Fibroblast of skin of back (primary cell): ENCODE measurements at places on chromosomes 12 and 14.

- no peak for DNase-seq
These were observed 165.4 kb downstream of the PHETA1 start for GRCh38 chr12:111203446-111203845.

GRCh38 chr12:62757048-62757447, 177.9 kb downstream of the PPM1H start:
- DNase-seq: no peak

GRCh38 chr14:90511252-90511651, 114.4 kb downstream of the CALM1 start:
- no peak for DNase-seq

GRCh38 chr12:121578230-121579189, 2.3 kb downstream of the KDM2B start:
- DNase-seq: no peak

- DNase-seq: peak; percentile 34
These were observed 9.6 kb downstream of the PTPN6 start for GRCh38 chr12:6960593-6961277.

DNA sequence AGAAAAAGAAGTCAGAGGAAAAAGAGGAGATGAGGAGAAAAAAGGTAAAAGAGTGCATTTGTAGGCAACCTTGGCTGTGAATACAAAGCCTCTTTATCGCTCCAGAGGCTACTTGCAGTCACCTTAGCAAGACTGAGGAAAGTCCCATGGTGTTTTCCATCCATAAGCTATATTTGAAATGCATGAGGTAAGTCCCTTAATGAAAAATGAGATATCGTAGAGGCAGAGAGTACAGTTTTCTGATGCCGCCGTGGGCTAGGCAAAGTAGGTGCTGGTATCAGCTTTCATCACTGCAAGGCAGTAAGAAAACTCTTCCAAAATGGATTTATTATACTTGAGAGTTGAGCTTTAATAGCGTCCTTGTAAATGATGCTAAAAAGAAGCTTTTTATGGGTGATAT, 186.8 kb downstream of the ASCL1 start:
- no peak for DNase-seq

GRCh38 chr14:69091695-69092094, 61.2 kb downstream of the DCAF5 start:
- no peak for DNase-seq

DNA sequence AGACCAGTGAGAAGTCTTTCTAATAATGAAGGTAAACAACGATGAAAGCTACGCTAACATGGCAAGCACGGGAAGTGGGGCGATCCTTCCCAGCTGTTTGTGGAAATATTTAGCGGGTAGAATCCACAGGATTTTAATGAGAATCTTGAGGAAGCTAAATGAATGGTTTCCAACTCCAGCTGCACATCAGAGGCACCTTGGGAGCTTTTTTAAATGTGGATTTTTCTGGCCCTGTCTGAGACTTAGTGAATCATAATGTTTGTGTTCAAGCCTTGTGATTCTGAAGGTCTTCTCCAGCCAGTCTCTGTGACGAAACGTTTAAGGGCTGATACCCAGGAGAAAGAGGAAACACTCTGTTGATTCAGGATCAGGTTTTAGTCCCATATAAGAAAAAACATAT, 169.8 kb downstream of the CAPZA3 start:
- DNase-seq: no peak

DNA sequence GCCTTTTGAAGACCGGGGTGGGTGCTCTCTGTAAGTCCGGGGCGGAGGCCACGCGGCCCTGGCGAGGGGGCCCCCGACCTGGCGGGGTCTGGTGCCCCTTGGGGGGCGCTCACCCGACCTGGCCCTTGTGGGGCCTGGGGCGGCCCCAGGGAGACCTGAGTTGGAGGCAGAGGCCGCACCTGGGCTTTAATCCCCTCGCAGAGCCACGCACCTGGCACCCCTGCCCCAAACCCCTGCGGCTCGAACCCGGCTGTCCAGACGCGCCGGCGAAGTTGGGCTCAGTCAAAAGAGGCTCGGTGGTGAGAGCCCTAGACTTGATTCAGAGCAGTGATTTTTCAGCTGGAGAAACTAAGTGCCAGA, 267 bp downstream of the CFAP251 start:
- DNase-seq: no peak

GRCh38 chr12:80188576-80188975, 89.2 kb downstream of the OTOGL start:
- no peak for DNase-seq

DNA sequence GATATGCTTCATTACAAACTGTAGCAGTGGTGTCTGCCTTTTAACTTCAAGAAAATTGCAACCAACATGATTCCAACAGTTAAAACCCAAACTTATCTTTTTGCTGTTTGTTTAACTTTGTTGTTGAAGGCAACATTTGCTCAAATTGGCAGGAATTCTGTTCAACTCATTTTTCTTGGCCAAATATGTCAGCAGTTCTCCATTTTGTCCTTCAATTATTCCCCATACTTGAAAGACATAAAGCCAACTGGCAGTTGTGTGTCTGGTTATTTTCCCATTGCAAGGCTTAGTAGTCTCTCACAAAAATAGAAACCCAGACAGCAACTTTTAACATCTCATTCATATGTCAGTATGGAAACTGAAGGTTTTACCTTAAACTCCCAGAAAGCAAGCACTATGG, 146.3 kb downstream of the LRIG3 start:
- DNase-seq: no peak

GRCh38 chr12:130965668-130966067, 12.0 kb downstream of the ADGRD1 start:
- DNase-seq: peak; percentile 40

- DNase-seq: peak; percentile 56
These were observed 32.8 kb downstream of the SH2B3 start for GRCh38 chr12:111438481-111438880.

- peak; percentile 70 for DNase-seq
These were observed 3.7 kb downstream of the NUAK1 start for GRCh38 chr12:106135075-106135474.

GRCh38 chr12:120224304-120225199, 23.6 kb upstream of the RPLP0 start:
- no peak for DNase-seq

DNA sequence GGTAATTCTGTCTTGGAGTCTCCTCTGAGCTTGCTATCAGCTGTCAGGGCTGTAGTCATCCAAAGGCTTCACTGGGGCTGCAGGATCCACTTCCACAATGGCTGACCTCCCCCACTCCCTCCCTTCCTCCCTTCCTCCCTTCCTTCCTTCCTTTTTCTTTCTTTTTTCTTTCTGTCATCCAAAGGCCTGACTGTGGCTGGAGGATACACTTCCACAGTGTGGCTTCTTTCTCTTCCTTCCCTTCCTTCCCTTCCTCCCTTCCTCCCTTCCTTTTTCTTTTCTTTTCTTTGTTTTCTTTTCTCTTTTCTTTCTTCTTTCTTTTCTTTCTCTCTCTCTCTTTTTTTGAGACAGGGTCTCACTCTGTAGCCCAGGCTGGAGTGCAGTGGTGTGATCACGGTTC, 30.6 kb downstream of the ARF6 start:
- DNase-seq: no peak

DNA sequence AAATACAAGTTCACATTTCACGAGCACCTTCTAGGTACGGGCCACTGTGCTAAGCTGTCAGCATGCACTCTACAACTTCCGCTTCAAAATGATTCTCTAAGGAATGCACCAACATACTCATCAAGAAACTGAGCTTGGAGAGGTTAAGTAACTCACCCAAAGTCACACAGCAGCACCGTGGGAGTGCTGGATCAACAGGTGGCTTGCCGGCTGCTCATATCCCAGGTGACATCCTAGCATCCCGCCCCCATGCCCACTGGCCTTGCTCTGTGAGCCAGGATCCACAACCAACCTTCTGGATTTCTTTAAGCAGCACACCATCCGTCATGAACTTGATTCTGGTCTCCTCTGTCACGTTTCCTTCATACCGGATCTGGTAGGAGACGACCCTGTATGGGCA, 16.7 kb downstream of the DHX37 start:
- DNase-seq: no peak

DNA sequence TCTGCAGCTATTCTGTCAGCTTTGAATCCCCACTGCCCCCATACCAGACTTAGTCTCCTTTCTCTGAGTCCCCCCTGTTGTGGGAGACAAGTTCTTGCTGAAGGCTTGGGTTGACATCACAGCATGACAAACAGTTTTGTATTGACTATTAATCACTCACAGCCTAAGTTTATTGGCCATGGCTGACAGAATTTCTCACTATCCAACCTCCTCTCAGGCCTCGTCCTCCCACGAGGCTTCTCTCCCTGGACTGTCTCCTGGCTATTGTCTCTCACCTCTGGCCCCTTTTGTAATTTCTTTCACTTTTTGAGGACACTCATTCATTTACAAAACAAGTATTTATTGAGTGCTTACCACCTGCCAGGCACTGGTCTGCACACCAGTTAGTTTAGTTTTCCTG, 35.2 kb upstream of the DCD start:
- no peak for DNase-seq

DNA sequence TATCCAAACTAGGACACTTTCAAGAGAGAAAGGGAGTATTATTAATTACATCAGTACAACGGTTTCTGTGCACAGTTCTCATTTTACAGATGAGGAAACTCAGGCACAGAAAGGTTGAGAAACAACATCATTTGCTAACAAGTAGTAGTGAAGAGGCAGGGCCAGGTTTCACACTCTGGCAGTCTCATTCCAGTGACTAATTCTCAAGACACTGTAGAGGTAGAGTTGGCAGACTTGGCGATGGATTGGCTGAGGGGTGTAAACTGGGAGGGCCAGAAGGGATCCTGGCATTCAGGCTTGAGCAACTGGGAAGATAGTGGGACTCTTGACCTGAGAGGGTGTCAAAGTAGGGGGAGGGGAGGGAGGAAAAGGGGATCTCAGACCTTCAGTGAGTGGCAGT, 73.8 kb upstream of the BDKRB2 start:
- DNase-seq: no peak

DNA sequence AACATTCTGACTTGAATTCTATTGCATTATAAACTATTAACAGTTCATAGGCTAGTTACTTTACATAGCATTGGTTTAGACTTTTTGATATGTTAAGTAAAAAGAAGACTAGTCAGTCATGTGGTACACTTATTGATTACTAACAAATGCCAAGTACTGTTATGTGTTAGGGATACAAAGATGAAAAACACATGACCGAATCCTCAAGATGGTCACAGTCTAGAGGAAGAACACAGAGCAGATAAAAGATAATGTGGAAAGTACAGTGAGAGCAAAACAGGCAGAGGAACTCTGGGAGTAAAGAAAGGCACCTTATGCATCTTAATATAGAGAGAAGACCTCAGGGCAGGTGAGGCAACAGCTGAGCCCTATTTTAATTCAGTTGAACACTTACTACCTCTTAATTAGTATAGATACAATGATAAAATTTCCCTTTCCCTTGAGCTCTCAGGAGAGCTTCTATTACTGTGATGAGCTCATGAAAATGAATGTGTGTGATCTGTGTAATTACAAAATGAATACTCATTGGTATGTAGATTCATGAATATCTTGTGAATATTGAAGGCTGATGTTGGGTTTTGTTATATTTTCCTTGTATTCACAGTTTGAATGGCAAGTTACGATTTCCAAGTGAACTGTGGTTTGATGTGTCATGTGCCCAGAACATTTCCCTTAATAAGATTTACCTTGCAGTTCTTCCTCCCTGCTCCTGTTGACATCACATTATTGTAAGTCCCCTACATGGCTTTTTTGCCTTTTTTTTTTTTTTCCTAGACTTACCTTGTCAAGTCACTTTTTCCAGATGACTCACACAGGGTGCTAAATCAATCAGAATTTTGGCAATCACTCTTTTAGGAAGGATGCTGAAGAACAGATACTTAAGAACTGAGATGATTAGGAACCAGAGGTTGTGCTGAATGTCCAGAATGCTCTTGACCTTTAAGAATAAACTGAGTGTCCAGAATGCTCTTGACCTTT, 29.5 kb upstream of the MSRB3 start:
- no peak for DNase-seq

- DNase-seq: no peak
These were observed 165.1 kb downstream of the SLC38A4 start for GRCh38 chr12:46660719-46661109.

DNA sequence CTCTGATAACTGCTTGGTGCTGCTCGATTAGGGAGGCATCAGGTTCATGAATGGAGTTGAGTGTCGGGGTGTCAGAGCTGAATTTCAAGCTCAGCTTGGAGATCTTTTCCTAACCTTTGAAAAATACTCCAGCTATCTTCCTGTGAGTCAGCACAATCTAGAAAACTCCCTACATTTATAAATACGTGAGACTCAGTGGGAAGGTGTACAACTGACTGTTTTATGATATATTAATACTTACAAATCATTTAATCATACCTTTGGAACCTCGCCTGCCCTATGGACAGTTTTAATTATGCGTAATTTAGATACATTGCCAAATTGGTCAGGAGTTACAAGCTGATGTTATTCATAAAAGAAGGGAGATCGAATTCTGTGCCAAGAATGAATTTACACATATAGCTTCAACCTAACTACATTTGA, 961 bp downstream of the CMAS start:
- DNase-seq: peak; percentile 4

GRCh38 chr12:110247340-110248095, 33.5 kb upstream of the ATP2A2 start:
- no peak for DNase-seq

GRCh38 chr14:78618368-78618767, 448.2 kb downstream of the NRXN3 start:
- DNase-seq: no peak

GRCh38 chr12:120902846-120903411, 1.2 kb downstream of the SPPL3 start:
- no peak for DNase-seq

DNA sequence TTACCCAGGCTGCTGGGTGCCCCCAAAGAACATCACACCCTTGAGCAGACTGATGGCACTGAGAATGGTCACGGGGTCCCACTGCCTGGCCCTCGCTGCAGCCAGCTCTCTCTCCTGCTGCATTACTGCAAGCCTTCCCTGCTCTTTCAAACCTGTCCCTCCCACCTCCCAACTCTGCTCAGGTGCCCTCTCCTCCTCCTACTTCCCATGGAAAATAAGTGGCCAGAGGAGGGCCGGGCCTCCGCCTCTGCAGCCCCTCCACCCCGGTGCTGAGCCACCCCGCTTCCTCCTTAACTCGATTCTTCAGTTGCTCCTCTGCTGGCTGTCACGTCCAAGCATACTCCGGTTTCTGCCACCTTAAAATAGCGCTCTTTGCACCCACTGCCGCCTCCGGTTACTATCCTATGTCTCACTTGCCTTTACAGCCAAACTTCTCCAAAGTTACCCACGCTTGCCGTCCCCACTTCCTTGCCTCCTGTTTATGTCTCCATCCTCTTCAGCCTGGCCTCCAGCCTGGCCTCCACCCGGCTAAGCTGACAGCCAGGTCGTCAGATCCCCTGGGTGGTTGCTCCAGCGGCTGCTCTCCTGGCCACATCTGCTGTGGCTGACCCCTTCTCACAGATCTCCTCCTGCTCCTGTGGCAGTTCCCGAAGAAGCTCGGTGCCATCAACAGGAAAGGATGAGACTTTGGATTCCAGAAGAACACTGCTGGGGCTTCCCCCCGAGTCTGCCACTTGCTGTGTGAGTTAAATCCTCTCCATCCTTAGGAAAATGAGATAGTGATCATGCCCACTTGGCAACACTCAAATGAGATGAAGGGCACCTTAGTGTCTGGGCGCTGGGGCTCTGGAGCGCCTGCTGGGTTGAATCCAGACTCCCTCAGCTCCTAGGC, 7.7 kb downstream of the SMIM41 start:
- DNase-seq: no peak
